ENCODE measurements at places on chromosomes 6 and 20.

GRCh38 chr20:58714923-58715351, 22.3 kb downstream of the NPEPL1 start:
- DNase-seq: no peak

DNA sequence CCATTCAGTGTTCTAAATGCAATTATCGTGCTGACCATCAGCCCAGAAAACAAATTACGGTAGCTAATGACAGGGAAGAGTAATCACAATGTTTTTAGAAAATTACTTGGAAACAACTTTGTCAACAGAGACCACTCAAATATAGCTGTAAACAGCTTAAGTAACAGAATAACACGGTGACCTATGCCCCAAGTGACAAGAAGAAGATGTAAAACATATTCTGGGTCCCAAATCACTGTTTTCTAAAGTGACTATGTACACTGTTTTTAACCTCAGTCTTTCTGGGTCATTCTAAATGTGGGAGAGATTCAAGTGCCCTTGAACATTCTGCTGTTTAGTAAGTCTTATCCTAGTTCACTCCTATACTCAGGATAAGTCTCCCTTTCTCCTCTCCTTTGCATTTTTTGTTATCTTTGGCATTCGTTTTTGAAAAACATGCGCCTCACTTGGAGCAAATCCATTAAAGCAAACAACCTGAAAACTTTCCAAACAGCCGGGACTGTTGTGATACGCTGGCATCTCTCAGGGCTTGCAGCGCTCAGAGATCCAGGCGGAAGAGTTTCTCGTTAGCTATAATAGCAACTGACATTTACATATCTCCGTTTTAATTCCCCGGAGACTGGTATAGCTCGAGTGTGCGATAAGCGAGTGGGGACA, 114.5 kb upstream of the SOX4 start:
- DNase-seq: no peak

GRCh38 chr6:158344534-158344933, 32.3 kb downstream of the TULP4 start:
- DNase-seq: peak; percentile 62

- DNase-seq: no peak
Observed at GRCh38 chr6:15260099-15260821, 14.4 kb downstream of the JARID2 start.

Measured in T-helper 1 cell (primary cell).